ENCODE measurements at places on chromosomes 3 and 15. TPM values are rescaled to one million over a fixed set of nuclear protein-coding genes. Genes with fewer than 3 reads are reported as not detected.

- DNase-seq = peak; percentile 33
Measured at GRCh38 chr15:88894348-88894818, 961 bp downstream of the HAPLN3 start.

NEK11 gene
- total RNA-seq = 8.1 TPM

- DNase-seq = peak; percentile 41
Measured at GRCh38 chr3:59249004-59249403, 199.2 kb upstream of the CFAP20DC start.

DNA sequence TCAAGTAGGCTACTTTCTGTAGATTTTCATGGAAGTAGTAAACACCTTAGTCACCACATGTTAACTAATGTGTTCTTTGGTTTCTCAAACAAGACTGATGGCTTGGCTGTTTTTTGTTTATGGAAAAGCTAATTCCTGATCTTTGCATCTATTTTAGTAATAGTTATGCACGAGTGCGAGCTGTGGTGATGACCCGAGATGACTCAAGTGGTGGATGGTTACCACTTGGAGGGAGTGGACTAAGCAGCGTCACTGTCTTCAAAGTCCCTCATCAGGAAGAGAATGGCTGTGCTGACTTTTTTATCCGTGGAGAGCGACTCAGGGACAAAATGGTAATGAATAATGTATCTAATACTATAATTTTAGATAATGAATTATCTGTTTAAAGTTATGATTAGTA lies 46.6 kb downstream of the SPRED1 start:
- peak; percentile 52 for DNase-seq

GRCh38 chr3:42667523-42668412 lies 14.3 kb downstream of the ZBTB47 start:
- DNase-seq = no peak

NTRK3 gene
- total RNA-seq = 0.86 TPM

DNA sequence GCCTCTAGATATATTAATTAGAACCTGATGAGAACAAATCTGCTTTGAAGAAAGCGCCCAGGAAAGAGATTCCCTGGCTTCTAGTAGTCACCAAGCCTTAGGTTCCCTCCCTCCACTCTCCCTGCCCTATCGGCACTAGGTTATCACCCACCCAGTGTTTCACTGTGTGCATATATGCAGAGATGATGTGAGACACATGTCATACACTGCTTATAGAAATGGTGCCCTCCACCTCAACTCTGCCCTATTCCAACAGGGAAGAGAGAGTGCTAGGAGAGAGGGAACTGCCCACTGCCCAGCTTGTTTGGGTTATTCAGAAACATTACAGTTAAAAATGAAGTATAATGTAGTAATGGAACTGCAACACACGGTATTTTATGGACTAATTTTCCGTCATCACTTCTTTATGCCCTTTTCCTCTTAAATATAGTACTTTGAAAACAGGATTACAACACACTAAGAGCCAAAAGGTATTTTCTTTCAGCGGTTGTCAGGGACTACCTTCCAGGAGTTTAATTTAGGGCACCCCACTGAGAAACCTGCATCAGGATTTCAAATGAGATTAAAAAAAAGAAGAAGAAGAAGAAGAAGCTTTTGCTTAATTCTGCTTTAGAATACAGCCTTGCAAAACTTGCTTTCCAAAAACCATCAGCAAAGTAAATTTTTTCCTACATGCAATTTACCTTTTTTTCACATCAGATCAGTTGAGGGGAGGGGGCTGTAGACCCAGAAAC lies 55.3 kb downstream of the MEIS2 start:
- no peak for DNase-seq

SCAANT1 gene
- not detected for total RNA-seq

BBX gene
- 81.8 TPM for total RNA-seq

DNA sequence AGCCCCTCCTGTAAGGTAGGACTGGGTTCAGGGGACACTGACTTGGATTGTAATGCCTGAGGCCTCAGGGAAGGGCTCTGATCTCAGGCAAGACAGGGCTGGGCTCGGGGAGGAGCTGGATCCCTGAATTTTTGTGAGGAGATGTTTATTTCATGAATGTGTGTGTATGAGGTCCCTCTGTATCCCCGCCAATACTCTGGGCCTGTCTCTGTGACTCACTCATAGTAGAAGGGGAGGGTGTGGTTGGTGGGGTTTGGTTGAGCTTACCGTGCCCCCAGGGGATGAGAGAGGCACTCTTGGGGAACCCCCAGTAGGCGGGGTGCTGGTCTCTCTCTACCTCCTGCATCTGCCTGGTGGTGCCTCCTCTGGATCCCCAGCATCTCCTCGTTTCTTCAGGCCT lies 28.1 kb downstream of the RPSA start:
- peak; percentile 78 for DNase-seq

GRCh38 chr3:174957551-174958001 lies 98.4 kb downstream of the NAALADL2 start:
- DNase-seq = no peak
